Stimulated activated CD8-positive, alpha-beta memory T cell treated with anti-CD3 and anti-CD28 coated beads, Interleukin-7, amount 100 ng/mL, for 1 hour (primary cell): ENCODE measurements at places on chromosomes 4 and X.

DNA sequence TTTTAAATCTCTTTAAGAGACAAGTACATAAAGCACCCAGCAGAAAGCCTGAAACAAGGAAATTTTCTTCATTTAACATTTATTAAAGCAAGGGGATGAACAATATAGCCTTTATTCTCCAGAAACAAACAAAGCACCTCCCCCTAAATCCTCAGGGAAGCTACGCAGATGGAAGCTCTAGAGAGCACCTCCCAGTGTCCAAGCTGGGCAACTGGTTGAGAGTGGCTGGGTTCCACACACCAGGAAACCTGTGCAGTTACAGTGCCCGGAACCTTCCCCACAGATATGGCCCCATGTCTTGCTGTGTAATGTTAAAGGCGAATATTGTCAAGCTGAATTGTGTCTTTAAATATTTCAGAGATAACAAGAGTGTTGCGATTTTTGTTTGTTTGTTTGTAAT lies 8.9 kb upstream of the TRIML1 start:
- no peak for DNase-seq

DNA sequence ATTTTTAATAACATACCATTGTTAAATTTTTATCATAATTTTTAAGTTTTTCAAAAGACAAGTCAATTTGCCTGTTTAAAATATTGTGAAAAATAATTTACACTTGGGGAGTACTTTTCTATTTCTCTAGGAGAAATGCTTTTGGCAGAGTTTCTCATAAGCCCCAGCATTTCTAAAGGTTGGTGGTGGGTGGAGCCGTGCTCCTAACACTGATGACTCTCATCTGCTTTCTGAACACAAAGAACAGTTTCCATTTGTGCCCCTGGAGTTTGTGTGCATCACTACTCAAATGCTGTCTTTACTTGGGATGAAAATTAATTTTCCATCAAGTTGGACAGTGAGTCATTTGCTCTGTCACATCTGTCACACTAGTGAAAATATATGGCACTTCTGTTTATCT lies 57.6 kb downstream of the TNIP2 start:
- DNase-seq = no peak

GRCh38 chr4:6963139-6963611 lies 53.5 kb downstream of the TBC1D14 start:
- no peak for DNase-seq

GRCh38 chr4:77465271-77465670 lies 140.3 kb upstream of the CXCL13 start:
- DNase-seq = no peak

DNA sequence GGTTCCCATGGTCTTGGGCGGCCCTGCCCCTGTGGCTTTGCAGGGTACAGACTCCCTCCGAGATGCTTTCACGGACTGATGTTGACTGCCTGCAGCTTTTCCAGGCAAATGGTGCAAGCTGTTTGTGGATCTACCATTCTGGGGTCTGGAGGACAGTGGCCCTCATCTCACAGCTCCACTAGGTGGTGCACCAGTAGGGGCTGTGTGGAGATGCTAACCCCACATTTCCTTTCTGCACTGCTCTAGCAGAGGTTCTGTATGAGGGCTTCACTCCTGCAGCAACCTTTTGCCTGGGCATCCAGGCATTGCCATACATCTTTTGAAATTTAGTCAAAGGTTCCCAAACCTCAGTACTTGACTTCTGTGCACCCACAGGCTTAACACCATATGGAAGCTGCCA lies 176.1 kb downstream of the DCAF12L1 start:
- DNase-seq = no peak
